Stimulated activated CD8-positive, alpha-beta memory T cell treated with anti-CD3 and anti-CD28 coated beads, Interleukin-4, amount 100 ng/mL, for 48 hours (primary cell): ENCODE measurements at places on chromosomes 7 and 10.

DNA sequence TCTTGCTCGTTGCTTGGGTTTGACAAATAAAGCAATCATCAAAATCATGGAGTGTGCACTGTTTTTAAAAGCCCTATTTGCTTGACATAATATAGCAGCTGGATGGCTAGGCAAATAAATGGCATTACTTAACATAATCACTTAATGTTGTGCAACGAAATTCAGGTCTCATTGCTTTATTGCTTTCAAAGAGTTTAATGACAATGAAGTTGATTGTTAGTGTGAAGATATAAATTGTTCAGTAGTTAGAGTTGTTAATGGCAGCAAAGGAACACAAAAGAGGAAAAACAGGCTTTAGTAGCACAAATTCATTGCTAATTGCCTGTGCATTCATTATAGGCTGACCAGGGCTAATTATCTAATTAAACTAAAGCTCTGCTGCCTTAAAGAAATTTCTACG, 7.6 kb upstream of the ADO start:
- no peak for DNase-seq

DNA sequence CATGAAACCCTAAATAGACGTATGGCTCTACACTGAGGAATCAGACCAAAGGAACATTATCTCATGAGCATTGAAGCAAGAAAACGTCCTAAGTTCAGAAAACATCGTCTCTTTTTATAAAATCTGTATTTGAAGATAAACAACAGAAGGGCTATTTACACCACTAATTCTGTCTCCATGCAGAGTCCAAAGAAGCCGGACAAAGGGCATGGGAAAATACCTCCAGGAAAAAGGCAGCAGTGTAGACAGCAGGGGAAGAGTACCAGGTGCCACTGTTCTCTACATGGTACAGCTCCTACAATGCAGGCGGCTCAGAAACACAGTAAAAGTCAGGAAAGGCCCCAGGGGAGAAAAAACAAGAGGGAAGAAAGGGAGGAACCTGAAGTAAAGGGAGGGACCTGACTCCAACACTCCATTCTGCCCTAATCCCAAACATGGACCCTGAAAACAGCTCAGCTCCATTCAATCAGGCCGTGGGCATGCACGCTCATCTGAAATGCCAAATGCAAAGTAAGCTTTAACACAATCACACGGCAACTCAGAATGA, 17.5 kb downstream of the FAM171A1 start:
- DNase-seq: no peak

DNA sequence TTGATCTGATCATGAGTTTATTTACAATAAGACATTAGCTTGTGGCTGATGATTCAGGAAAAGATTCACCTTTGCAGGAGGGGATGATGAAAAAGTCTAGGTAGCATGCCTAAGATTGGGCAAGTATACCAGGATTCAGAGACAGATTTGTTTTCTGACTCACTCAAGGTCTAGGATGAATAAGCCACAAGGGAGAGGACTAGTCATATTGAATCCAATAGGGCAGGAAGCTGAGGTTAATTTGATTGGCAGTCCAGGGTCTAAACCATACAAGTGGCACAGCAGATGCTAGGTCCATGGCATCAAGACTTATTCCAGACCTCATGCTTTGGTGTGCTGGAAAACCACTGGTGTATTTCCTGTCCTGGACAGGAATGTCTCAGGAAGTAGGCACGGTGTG, 1133.4 kb downstream of the XPNPEP1 start:
- DNase-seq: no peak

- no peak for DNase-seq
Observed at GRCh38 chr7:155257482-155258225, 40.0 kb upstream of the INSIG1 start.

- no peak for DNase-seq
Observed at GRCh38 chr7:79615466-79615865, 162.0 kb upstream of the MAGI2 start.

GRCh38 chr7:32318300-32319011, 171.7 kb downstream of the LSM5 start:
- DNase-seq: no peak

- no peak for DNase-seq
Observed at GRCh38 chr10:132521041-132521465, 16.5 kb upstream of the INPP5A start.

GRCh38 chr7:149728491-149729375, 44.7 kb downstream of the ZNF467 start:
- no peak for DNase-seq

DNA sequence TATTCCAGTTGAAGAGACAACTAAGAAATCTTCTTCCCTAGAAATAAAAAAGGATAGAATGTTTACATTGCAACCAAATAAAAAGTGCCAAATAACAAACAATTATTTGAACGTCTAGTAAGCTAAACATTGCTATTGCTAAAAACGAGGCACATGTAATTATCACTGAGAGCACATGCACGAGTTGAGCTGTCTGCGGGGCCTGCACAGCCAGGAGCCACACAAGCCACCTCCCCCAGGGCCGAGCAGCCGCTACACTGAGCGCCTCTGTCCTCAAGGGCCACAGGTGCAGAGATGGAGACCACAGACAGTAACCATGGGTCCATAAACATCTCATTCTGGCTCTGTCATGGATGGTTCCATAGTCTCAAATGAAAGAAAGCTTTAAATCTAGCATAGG, 17.2 kb downstream of the NCAPG2 start:
- DNase-seq: no peak

GRCh38 chr10:43955978-43956377, 307.3 kb upstream of the ZNF32 start:
- no peak for DNase-seq
